ENCODE measurements at places on chromosomes 5 and 9.
A peak's percentile ranks its signal among the peaks of the same experiment; 100 is the strongest.

- DNase-seq: no peak
Observed at GRCh38 chr5:158152136-158152535, 293.2 kb upstream of the CLINT1 start.

DNA sequence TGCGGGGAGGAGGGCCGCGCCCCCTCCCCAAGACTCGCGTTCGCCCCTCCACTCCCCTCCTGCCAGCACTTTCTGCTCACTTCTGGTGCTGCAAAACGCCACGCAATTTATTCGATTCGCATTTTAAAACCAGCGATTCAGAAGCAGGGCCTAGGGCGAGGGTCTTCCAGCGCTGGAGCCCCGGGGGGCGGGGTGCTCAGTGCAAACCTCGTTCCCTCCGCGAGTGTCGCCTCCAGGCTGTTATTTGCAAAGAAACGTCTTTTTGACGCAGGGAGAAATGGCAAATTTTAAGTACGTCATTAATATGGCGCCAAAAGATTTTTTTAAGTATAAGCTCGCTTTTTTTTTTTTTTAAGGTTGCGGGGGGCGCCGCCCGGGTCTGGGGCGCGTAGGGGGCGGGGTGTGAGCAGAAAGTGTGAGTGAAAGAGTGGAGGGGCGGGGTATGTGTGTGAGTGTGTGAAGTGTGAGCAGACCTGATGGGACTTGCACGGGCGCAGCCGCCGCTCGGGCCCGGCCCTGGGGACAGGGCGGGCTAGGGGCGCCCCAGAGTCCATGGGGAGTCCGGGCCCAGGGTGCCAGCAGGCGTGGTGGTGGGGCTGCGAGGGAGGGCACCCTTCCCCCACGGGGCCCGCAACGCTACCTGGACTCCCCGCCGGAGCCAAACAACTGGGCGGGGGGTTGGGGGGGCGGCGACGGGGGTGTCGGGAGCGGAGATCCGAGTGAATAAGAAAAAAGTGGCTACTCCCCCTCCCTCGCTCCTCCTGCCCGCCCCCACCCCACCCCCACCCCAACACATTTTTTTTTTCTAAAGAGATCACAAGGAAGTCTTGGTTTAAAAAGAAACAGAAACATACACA lies at the start of gene JADE2:
Gene JADE2, plus strand, starts transcription at position 845 of the 857 bp plus-strand sequence. CDS start 10,188 bp downstream, outside the sequence.
- DNase-seq: no peak

DNA sequence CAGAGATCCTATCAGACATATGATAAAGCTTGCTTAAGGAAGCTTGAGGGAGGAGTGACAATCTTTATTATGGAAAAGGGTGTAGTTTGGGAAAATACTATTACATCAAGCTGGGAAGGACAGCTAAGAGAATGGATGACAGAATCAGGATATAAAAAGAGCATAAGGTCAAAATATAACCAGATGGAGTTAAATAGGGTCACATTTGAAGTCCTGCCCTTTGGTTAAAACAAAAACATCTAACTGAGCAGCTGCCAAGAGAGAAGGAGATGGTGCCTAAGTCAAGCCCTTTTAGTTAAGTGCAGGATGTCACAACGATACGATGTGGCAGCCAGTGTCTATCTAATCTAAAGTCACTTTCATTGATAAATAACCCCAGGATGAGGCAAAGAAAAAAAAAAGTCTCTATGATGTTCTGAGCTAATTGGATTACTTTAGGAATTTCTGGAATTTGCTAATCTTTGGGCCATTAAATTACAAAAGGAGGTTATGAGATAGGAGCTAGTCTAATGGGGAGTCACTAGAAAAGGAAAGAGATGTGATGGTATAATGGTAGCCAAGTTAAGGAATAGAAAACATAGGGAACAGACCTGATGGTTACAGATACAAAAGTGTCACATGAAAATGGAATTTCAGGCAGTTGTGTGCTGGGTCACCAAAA lies 365.2 kb downstream of the PDE4D start:
- DNase-seq: peak; percentile 73

DNA sequence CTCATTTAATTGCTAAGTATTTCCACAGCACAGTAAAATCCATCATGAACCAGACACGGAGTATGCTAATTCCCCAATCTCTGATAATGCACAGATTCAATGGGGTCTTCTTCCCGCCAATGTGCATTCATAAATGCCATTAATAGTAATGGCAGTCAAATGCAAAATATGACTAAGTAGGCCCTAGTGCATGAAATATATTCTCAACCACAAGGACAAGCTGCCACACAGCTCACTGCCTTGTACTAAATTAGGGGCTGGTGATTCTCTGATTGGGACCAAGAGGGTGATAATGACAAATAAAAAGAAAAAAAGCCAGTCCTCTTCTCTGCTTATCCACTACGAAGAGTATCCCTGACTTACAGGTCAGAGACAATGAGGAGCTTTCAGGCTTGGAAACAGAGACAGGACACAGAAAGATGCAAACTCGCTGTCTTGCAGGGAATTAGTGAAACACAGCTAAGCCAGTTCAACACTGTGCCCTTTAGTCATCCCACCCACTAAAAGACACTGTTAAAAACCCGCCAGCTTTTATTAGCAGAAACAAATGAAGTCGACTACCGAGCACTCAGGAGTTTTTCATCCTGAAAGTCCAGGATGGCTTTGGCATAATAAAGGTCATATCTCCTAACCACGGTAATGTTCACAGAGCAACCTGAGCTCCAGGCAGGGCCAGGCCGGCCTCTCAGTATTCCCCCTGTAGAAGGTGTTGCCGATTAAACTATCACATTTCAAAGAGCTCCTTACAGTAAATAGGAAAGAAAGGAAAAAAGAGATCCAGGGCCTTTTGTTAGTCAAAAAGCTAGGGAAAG lies 148.1 kb downstream of the EBF1 start:
- no peak for DNase-seq

- DNase-seq: no peak
Observed at GRCh38 chr5:116423587-116424257, 150.9 kb downstream of the SEMA6A start.

- DNase-seq: no peak
Observed at GRCh38 chr5:9670371-9670770, 40.2 kb upstream of the TAS2R1 start.

- DNase-seq: no peak
Observed at GRCh38 chr5:1883120-1883924, 597 bp upstream of the IRX4 start.

- DNase-seq: no peak
Observed at GRCh38 chr9:33860200-33860871, 43.4 kb downstream of the UBE2R2 start.

DNA sequence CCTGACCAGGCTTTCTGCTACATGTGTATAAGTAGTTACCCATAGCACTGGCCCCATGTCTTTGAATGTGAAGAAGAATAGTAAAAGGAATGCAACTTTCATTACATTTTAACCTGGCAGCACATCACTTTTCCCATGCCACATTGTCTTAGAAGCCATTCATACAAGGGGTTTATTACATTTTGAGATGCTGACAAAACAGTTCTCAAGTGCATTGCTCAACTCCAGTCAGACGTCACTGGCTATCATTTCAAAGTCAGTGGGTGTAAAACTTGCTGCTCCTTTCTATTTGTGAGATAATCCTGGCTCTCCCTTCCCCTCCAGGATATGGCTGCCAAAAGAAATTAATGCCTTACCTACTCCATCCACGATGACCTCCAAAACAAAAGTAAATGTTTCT lies 97.0 kb upstream of the VCAN start:
- DNase-seq: no peak

DNA sequence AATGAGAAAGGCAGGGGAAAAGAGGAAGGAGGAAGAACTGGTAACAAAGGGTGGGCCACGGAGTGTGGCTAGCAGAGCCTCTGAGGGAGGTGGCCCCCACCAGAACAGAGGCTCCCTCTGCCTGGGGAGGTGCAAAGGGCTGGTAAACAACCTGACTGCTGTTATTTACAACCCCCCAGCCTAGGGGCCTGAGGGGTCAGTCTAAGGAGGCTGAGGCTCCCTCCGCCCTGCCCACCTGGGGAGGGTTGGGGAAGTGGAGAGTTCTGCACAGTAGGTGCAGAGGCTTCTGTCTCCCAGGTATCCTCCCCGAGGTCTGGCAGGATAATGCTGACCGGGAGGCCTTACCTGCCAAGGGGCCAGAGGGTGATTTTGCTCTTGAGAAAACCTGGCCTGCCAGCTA lies 35.6 kb upstream of the SMU1 start:
- DNase-seq: no peak

DNA sequence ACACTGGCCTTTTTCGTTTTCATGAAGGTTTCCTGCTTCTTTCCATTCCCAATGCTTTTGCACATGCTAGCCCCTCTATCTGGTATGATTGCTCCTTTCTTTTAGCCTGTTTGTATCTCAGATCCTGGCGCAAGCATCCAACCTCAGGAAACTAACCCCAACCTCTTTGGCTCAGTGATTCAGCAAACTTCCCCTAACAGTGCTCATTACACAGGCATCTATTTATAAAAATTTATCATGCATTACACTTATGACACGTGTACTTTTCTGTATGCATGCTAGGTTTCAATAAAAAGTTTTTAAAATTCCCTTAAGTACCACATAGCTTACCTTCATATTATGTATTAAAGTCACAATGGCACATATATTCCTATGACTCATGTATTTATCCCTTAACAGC lies 218.9 kb downstream of the EPB41L4A start:
- DNase-seq: no peak

- no peak for DNase-seq
Observed at GRCh38 chr9:135945969-135946368, 15.2 kb downstream of the UBAC1 start.

DNA sequence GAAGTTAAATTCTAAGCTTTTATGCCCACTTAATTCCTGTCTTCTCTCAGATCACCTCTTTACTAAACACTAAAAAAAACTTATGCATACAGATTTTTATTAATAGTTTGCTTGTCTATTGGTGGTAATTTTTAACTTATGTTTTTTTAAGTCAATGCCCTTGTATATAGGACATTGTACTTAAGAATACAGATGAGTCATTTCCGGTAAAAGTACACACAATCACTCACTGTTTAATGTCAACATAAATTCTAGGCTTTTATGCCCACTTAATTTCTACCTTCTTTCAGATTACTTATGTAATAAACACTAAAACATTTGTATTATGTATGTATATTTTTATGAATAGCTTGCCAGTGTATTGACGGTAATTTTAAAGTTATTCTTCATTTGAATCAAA lies 872.8 kb upstream of the CDH9 start:
- DNase-seq: no peak

DNA sequence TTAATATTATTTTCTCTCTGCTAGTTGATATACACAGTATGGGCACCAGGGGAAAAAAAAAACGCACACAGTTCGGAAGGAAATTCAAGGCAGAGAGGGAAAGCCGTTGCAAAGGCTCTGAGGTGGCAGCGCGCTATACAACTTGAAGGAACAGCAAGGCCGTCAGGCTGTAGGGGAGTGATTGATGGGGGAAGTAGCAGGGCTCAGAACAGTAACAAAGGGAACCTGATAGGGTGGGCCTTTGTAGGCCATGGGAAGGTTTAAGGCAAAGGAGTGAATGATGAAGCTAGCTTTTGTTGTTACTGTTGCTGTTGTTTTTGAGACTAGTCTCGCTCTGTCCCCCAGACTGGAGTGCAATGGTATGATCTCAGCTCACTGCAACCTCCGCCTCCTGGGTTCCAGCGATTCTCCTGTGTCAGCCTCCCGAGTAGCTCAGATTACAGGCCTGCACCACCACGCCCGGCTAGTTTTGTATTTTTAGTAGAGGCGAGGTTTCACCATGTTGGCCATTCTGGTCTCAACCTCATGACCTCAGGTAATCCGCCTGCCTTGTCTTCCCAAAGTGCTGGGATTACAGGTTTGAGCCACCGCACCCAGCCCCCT lies 27.0 kb downstream of the AQP7 start:
- peak; percentile 56 for DNase-seq

GRCh38 chr5:129046151-129046550 lies 48.4 kb upstream of the ISOC1 start:
- no peak for DNase-seq

DNA sequence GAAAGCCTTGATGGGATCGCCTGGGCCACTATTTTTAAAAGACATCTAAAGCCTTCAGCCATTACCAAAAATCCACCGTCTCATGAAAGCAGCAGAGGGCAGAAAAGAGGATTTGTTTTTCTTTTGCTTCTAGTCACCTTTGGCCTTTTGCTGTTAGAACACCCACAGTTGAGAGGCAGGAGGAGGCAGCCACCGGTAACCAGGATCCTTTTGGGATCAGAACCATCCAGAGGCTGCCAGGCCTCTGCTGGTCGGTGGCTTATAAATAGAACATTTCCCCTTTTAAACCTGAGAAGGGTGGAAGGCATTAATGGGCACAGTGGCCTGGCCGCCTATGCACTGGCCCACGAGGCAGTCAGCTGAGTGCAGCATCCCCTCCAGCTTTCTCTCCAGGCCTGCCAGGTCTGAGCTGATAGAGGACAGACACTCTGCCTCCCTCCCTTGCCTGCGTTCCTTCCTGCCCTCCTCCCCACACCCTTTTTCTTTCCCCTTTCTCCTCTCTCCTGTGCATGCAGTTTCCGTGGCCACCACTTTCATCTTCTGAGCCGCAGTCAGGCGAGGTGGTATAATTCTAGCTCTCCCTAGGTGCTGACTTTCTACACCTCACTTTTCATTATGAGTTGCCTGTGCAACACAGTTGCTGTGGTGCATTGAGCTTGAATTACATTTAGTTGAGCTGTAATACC lies 253.4 kb downstream of the ARHGAP26 start:
- peak; percentile 46 for DNase-seq

- DNase-seq: no peak
Observed at GRCh38 chr5:150642567-150642927, 2.1 kb downstream of the SYNPO start.

DNA sequence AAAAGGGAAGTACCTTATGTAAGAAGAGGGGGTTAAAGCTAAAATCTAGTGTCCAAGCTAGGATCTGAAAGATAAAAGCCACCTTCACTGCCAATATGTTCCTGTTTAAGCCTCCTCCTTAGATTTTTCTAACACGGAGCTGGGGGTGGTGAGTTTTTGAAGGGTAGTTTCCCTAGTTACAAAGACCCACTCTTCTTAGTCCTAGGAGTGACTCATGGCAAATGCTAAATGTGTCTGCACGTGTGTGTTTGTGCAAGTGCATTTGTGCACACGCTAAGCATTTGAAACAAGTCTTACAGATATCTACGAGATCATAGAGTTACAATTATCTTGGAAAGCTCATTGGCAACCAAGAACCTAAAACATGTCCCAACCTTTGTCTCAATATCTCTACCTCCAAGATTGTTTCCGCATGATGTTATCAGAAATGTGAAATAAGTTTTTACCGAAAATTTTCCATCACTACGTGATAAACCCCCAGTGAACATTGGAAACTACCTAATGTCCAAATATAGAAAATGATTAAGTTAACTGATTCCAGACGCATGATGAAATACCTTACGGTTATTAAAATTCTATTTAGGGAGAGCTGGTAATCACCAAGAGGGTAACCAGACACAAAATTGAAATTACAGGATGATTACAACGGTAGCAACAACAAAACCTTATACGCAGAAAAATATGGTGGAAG lies 78.0 kb upstream of the HRH2 start:
- no peak for DNase-seq

DNA sequence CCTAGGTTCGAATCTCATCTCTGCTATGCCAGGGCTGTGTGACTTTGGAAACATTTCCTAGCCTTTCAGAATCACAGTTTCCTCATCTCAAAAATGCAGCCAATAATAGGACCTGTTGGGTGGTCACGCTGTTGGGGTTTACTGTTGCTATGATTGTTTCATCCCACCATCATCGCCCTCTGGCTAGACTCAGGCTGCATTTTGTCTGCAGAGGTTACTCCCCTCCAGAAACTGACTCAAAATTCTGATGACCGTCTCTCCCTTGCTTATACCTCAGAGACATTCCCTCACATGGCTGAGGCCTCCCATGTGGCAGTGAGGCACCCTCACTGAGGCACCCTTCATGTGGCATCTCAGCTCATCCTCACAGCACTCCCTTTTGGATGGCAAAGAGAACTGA lies 61.6 kb downstream of the COL27A1 start:
- DNase-seq: no peak

Measured in SK-N-DZ (cell line).